ENCODE measurements at places on chromosomes 1 and 21.

- no peak for DNase-seq
These were observed 4.4 kb downstream of the DVL1 start for GRCh38 chr1:1344655-1345361.

- no peak for DNase-seq
These were observed 81.9 kb downstream of the SLC25A24 start for GRCh38 chr1:108117945-108118902.

DNA sequence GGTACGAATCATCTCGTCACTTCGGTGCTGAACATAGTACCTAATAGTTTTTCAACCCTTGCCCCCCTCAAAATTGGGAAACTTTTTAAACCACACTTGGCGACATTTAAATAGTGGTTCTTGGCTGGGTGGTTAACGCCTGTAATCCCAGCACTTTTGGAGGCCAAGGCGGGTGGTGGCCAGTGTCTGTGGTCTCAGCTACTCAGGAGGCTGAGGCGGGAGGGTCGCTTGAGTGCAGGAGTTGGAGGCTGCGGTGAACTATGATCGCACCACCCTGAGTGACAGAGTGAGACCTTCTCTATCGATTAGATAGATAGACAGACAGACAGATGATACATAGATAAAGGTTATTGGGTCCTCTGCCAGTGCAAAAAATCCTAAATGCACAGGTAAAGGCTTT, 55.5 kb upstream of the RASAL2 start:
- no peak for DNase-seq

- DNase-seq: no peak
These were observed 26.2 kb downstream of the NEK2 start for GRCh38 chr1:211648980-211649934.

GRCh38 chr21:42010507-42011495, 641 bp upstream of the ZBTB21 start:
- no peak for DNase-seq

- DNase-seq: no peak
These were observed 181.0 kb upstream of the JUN start for GRCh38 chr1:58964880-58965279.

DNA sequence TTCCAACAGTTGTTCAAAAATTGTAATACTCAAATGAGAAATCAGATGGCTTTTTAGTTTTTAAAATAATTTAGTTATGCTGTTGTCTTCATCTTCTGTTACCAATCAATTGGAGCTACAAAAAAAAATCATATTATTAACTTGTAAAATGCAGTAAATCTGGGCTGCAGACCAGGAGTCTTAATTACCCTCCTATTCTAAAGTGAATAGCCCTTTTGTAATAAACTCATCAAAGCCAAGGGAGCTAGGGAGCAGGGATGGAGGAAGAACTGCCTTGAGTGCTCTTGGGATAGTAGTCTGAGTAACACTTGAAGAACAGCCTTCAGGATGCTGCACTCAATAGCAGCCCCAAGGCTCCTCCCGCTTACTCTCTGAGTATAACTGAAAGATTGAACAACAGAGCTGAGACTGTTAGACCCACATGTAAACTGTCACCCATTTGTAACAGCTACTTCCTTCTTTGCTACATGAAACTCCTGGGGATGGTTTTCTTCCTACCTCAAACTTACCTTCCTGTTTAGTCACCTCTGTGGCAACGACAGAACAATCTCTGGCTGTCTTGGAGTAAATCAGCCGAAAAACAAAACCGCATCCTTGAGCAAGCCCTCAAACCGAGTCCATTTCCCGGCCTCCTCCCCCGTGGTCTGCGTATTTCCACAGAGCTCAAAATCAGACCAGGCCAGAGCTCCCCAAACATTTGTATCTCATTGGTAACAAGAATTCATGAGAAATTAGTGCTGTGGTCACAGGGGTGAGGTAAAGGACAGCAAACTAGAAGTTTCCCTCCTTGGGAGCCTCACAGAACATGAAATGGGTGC, 55.9 kb downstream of the CD58 start:
- no peak for DNase-seq

DNA sequence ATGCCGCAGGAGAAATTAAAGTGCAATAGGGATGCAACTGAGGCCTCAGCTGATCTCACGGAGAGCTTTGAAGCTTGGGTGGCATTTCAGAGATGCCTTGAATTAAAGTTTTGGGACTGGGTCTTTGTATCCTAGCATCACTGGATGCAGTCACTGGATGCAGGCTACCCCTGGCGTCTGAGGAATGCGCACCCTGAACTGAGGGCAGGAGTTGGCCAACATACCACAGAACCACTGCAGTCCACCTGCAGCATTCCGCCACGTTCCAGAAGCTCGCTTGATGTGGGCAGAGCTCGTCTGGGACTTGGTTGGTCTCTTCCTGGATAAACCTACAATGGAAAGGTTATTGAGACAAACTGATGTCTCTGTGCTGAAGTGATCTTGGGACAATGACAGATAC, 34.1 kb upstream of the IGSF5 start:
- no peak for DNase-seq

- no peak for DNase-seq
These were observed 679.4 kb upstream of the ADGRL2 start for GRCh38 chr1:81121306-81121705.

DNA sequence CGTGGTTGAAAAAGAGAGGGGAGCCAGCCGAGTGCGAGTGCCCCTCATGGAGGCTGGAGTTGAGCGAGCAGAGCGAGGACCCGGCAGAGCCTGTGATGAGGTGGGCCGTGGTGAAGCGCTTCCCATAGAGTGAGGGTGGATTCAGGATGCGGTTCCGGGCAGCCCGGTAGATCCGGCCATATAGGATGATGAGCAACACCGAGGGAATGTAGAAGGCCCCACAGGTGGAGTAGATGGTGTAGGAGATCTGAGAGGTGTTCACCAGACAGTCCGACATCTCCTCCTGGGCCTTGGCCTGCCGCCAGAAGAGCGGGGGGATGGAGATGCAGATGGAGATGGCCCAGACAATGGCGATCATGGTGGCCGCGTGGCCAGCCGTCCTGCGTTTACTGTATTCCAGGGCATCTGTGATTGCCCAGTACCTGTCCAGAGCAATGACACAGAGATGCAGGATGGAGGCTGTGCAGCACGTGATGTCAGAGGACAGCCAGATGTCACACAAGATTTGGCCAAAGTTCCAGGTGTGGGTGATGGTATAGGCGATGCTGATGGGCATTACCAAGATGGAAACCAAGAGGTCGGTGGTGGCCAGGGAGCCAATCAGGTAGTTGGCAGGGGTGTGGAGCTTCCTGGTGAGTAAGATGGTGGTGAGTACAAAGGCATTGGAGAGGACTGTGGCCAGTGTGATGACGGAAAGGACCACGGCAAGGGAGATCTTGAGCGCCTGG, 23.7 kb downstream of the HTR1D start:
- DNase-seq: no peak

GRCh38 chr1:170731566-170732251, 67.8 kb downstream of the PRRX1 start:
- DNase-seq: no peak

Data from NCI-H446 treated with DMSO at 0.1 percent for 48 hours (cell line).